ENCODE measurements at places on chromosomes 3 and 15.

- no peak for DNase-seq
Observed at GRCh38 chr3:167913219-167913835, 177.8 kb downstream of the SERPINI1 start.

DNA sequence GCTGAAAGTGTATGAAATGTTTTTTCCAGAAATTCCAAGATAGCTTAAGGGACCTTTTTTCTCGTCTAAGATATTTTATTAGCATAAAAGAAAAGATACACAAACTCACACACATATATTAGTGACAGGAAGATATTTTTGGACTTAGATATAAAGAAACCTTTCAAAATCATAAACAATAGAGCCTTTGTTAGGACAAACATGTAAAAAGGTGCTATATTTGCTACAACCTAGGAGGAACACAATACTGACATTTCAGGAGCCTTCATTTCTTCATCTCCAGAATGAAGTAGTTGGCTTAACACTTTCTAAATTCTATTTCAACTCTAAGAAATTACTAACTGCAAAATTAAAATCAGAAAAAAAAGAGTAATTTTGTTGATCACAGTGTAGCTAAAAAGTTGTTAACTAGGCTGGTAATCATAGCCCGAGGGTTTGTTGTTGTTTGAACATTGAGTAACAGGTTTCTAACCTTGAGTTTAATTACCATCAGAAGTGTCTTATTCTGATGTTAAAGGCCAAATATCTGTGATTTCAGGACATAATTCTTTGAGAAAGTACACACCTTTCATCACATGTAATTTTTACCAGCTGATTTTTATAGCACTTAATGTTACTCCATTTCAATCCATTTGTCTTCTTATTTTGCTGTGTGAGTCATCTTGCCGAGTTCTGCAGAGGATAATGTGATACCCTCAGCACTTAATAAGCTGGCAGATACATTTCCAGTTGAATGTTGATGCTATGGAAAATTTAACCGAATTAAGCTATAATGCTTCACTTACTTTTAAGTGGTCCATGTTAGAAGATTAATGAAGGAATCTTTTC, 97.3 kb downstream of the MBNL1 start:
- no peak for DNase-seq

GRCh38 chr15:28129231-28129848, 30.2 kb upstream of the OCA2 start:
- no peak for DNase-seq

DNA sequence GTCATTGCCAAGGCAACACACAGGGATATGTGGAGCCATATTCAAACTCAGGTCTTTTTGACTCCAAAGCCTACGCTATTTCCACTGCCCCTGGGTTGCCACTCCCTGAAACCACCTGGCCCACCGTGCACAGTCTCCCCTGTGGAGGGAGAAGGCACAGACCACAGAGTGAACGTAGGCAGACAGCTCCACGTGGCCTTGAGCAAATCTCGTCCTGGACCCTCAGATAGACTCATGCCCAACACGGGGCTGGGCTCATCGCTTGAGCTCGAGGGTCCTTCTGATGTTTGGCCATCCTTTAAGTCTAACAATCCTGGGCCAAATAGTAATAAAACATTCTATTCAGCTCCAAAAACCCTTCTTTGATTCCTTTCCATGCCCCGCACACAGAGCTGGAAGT, 72.0 kb downstream of the CPN2 start:
- no peak for DNase-seq

- DNase-seq: no peak
Observed at GRCh38 chr3:14521611-14522010, 18.5 kb downstream of the GRIP2 start.

GRCh38 chr3:170632780-170633179, 46.9 kb upstream of the SLC7A14 start:
- no peak for DNase-seq

All from stimulated activated CD8-positive, alpha-beta memory T cell treated with anti-CD3 and anti-CD28 coated beads, Interleukin-4, amount 100 ng/mL, for 24 hours (primary cell).